Epithelial cell of alveolus of lung (primary cell): ENCODE measurements at places on chromosomes 3 and 15. TPM values are rescaled to one million over a fixed set of nuclear protein-coding genes. Genes with fewer than 3 reads are reported as not detected.

The COLQ gene
- 0.08 TPM in 1 of 2 replicates, not detected in the other for total RNA-seq

The DPPA4 gene
- 0.39 TPM in 1 of 2 replicates, not detected in the other for total RNA-seq

The CYP11A1 gene
- total RNA-seq: 0.13 TPM in 1 of 2 replicates, not detected in the other

The FBXW12 gene
- not detected in 2 replicates for total RNA-seq

The GANC gene
- 10.6 and 17.5 TPM in 2 replicates for total RNA-seq

The SERINC4 gene
- total RNA-seq: not detected in 2 replicates

The FBXO22 gene
- total RNA-seq: 27.8 and 41.2 TPM in 2 replicates
